MM.1S (cell line): ENCODE measurements at places on chromosomes 1 and 21.

GRCh38 chr1:226664413-226665101 lies 74.5 kb downstream of the ITPKB start:
- no peak for DNase-seq

DNA sequence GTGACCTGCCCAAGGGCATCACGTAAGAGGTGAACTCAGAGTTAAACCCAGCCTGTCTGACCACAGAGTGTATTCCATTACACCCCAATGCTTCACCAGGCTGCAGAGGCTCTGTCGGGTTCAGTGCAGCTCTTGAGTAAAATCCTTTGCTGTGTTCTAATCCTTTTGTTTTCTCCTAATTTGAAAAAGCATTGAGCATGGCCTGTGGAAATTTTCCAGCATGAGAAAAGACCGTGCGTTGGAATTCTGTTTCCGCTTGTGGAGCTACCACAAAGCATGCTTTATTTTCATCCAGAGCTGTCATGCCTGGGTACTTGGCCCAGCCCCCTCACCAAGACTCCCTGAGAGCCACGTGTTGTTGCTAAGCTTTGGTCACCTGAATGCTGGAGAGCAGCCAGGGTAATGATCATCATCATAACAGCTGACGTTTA lies 317.6 kb downstream of the PRDM2 start:
- no peak for DNase-seq

DNA sequence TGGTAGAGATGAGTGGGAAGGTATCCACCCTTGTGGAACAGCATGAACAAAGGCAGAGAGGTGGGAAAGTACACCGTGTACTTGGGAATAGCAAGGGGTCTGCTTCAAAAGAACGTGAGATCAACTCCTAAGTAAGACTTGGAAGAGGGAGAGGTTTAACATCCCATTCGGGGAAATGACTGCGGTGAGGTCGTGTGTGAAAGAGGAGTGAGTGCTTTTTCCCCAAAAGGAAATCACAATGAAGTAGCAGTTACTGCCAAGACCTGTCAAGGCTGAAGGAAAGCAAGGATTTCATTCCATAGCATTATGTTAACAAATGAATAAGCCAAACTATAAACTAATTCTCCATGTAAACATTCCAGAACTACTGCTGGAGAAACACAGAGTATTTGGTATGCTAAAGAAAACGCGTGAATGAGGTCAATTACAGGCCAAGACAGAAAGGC lies 20.0 kb upstream of the SYDE2 start:
- DNase-seq = no peak

GRCh38 chr1:93150729-93151128 lies 29.5 kb downstream of the TMED5 start:
- DNase-seq = no peak

DNA sequence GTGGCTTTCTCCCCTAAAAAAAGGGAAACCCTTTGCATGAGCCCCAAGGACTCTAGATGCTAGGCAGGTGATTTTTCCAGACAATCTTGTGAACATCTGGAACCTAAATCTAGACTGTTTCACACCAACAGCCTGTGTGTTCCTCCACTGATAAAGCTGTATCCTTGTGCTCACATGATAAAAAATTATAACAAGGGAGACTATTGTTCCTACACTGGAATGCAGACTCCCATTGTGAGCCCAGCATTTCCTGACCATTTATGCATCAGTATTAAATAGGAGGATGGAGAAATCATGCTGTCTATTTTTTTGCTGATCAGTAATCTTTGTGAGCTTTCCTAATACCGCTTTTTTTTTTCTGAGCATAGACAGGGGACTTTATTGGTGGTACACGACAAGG lies 52.5 kb downstream of the ZNF697 start:
- DNase-seq = no peak

DNA sequence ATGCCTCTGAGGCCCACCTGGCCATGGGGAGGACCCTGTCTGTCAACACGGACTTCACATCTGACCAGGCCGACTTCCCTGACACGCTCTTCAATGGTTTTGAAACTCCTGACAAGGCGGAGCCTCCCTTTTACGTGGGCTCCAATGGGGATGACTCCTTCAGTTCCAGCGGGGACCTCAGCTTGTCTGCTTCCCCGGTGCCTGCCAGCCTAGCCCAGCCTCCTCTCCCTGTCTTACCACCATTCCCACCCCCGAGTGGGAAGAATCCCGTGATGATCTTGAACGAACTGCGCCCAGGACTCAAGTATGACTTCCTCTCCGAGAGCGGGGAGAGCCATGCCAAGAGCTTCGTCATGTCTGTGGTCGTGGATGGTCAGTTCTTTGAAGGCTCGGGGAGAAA lies 101.8 kb downstream of the ADARB1 start:
- DNase-seq = no peak

DNA sequence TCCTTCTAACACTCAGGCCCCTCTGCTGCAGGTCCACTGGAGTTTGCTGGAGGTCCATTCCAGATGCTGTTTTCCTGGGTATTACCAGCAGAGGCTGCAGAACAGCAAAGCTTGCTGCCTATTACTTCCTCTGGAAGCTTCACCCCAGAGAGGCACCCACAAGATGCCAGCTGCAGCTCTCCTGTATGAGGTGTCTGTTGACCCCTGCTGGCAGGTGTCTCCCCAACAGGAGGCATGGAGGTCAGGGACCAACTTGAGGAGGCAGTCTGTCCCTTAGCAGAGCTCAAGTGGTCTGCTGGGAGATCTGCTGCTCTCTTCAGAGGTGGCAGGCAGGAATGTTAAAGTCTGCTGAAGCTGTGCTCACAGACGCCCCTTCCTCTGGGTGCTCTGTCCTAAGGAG lies 204.8 kb downstream of the FCRL5 start:
- no peak for DNase-seq

DNA sequence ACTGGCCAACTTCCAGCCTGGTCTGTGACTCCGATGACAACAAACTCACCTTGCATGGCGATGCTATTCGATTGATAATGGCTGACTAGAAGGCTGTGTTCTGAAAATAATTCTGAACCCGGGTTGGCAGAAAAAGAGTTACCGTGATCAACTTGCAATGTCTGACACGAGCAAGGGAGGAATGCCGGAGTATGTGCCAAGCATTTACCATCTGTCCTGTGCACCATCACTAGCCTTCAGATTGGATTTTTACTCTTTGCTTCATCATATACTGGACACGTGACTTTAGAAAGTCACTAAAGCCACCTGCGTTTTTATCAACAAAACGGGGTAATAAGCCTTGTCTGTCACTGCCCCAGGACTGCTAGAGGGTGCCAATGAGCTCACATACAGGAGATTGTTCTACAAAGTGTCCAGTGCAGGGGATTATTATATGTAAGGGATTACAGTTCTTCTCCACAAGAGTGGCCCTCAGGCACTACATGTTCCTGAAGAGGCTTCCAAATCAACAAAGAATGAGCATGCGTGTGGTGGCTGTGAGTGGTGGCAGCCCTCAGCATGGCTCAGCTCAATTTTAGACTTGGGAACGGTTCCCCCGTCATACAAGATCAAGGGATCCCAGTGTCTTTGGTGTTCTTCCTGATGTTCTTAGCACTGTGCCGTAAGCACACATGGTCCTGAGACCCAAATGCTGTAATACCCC lies 35.8 kb downstream of the SSBP3 start:
- no peak for DNase-seq

GRCh38 chr1:185334182-185334581 lies 17.1 kb upstream of the IVNS1ABP start:
- DNase-seq = no peak

DNA sequence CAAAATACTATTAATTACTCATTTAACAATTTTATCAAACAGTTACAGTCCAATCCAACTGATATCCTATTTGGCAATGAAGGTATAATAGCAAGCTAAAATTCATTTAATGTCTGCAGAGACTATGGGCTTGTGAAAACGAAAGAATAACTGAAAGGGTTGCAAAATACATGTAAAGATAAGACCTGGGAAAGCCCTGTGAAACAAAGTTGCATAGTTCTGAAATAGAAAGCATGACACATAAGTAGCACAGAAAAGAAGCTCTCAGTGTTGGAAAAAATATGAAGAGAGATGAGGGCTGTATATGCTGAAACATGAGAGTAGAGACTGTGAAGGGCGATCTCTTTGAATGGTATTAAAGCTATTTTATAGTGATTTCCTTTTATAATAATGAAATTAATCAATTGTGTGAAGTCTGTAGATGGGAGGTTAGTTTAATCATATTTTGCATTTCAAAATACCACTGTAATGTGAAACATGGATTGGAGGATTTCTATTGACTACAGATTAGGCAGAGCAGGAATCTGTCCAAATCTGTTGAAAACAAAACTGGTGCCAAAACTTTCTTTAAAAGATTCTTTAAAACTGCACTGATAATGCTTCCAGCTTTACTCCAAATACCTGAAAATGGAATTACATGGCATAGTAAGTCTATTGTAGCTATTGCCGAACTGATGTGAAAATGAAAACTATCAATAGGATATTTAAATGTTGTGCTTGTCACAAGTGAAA lies 1518.9 kb upstream of the B3GALT2 start:
- DNase-seq = peak; percentile 89

DNA sequence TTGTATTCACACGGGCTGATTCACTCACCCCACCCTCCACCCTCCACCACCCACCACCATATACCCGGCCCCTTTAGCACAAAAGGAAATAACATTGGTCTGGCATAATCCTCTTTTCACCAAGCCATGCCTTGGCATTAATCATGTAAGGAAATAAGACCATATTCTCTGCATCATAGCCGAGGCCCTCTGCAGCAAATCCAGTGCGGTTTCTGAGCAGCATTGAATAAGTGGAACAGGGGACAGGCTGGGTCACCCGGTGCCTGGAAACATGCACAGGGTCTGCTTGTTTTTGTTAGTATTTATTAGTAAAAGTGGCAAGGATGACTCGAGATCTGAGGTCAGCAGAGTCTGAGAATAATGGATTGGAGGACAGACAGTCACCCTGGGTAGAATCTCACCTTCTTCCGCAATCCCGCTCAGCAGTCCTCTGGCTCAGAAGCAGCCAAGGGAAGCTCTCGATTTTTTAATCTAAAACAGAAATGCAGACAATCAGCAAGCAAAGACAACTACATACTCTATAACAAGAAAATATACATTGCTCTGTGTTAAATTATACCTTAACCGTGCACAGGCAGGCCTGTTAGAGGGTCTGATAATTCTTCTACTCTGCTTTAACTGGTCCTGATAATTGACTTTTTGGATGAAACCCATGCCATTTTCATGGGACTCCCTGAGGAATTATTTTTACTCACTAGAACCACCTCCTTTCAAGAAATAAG lies 52.4 kb upstream of the CDC42BPA start:
- no peak for DNase-seq

- no peak for DNase-seq
Measured at GRCh38 chr1:19128968-19129514, 81.0 kb downstream of the UBR4 start.

GRCh38 chr1:14571810-14572767 lies 26.4 kb upstream of the KAZN start:
- DNase-seq = no peak

DNA sequence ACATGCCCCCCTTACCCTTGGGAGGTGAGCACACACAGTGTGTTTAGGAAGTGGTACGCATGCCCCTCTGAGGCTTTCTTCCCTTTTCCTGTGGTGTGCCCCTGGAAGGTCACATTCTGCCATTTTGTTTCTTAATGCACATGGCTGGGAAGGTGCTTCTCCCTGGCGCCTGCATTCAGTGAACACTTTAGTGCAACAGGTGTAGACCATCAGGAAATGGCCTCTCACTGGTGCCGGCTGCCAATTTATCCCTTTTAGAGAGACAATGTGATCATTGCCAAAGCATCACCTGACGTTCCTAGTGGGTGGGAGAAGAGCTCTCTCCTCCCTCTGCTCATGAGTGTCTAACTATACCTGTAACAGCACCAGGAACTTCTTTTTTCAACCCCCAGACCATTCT lies 51.8 kb upstream of the PDE9A start:
- DNase-seq = no peak

DNA sequence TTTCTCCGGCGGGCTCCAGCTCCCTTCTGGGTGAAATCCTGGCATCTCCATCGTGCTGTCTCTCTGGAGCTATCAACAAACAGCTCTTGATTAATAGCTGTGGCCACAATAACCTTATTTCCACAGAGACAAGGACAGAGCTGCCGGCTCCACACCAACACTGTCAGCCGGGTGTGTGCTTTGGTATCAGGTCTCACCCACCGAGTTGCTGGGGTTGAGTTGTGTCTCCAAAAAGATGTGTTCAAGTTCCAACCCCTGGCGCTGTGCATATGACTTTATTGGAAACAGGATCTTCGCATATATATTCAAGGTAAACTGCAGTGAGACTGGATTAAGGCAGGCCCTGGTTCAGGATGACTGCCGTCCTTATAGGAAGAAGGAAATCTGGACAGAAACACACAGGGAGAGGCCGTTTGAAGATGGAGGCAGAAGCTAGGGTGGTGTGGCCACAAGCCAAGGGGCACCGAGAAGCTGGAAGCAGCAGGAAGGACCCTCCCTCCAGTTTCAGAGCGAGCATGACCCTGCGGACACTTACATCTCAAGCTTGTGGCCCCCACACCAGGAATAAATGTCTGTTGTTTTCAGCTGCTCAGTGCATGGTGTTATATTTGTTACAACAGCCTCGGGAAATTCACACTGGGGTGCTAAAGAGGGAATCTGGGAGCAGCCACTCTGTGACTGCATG lies 88.4 kb upstream of the TMPRSS2 start:
- DNase-seq = no peak

GRCh38 chr21:17085707-17086106 lies 427.1 kb upstream of the CXADR start:
- DNase-seq = no peak

DNA sequence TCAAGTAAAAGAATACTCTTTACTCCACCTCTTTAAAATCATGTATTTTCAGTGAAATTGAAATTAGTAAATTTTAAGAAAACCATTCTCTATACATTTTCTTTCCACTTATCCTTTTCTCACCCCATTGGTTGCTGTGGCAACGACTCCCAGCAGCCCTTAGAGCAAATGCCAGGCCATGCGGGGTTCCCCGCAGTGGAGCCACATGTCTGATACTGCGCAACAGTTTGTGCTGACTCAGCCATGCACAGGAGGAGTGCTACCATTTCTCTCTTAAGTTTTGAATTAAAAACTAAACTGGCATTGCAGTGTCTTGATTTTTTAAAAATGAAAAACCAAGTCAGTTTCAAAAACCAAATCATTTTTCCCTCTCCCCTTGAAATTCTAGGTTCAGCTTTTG lies 214.1 kb upstream of the L1TD1 start:
- DNase-seq = no peak

GRCh38 chr1:232204269-232204668 lies 425.7 kb downstream of the SIPA1L2 start:
- no peak for DNase-seq

DNA sequence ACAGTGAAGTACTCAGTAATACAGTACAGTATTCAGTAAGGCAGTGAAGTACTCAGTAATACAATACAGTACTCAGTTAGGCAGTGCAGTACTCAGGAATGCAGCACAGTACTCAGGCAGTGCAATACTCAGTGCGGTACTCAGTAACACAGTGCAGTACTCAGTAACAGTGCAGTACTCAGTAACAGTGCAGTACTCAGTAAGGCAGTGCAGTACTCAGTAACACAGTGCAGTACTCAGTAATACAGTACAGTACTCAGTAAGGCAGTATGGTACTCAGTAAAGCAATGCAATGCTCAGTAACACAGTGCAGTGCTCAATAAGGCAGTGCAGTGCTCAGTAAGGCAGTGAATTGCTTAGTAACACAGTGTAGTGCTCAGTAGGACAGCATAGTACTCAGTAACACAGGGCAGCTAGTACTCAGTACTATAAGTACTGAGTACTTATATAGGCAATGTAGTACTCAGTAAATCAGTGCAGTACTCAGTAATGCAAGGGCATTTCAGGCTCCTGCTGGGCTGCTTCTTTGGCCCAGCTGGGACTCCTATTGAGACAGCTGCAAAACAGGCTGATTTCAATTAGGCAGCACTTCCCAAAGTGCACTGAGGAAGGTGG lies 411.3 kb downstream of the DISC1 start:
- DNase-seq = no peak
